ENCODE measurements at places on chromosomes 3 and 15.
A peak's percentile ranks its signal among the peaks of the same experiment; 100 is the strongest.

DNA sequence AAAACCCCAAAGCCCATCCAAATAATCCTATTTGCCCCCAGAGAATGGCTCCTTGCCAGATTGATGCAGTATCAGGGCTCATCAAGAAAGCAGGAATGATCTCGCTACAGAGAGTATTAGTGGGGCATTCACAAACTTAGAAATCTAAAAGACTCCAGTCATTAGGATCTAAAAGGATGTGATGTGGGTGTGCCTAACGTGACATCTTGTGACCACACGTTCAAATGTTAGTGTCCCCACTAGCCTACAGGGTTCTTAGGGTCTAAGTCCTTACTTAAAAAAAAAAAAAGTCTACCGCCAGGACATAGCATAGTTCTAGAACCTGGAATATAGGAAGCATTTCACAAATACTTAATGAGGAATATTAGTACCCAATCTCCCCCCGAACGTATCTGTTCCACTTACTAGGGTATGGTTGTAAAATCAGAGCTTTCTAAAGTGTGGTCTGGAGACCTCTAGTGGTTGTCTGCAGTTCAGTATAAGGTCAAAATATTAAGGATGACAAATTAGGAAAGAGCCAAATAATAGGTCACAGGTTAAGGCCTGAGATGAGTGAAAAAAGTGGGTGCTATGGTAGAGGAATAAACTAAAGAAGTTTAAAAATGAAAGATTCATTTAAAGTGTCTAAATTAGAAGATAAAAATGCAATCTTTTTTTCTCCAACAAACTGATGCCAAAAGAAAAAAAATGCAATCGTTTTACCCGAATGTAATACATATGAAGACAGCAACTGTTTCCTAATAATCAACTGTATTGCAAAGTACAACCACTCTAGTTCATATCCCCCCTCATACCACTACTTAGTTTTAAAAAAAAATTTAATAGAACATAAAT, 4.2 kb upstream of the CHRM5 start:
- DNase-seq: no peak

DNA sequence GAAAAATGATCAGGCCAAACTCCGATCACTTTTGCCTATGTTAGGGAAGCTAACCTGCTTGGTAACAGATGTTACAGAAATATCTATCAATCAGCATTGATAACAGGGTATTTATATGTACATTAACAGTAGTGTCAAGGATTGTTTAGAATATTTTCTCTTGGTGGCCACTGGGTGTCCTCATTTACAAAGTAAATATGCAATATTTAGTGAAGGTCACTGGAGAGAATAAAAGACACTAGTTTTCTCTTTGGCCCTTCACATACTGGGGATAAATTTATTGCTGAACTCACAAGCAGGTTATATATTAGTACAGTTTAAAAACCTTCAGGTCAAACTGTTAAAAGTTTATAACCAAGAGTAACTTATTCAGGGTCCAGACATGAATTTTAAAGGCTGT, 69.0 kb downstream of the TIGIT start:
- DNase-seq: no peak

DNA sequence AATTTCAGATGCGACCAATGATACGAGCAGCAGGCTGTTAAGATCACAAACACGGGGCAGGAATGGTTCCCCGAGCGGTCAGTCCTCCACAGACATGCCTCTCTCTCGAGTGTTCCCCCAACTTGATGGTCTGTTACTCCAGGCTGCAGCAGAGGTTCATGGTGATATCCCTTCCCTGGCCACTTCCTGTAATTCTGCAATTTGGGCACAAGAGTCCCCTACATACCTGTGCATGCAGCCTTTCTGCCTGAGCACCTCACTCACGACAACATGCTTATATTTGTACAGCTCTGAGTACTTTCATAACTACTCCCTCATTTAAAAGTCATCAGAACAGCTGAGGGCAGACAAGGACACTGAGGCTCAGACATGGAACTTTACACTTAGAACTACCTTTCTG, 408.1 kb upstream of the NR2F2 start:
- no peak for DNase-seq

- DNase-seq: no peak
Observed at GRCh38 chr3:115635406-115635805, 12.1 kb downstream of the GAP43 start.

GRCh38 chr3:48591436-48591835, 3.7 kb downstream of the COL7A1 start:
- no peak for DNase-seq

GRCh38 chr3:45548681-45549075, 45.9 kb upstream of the LIMD1 start:
- DNase-seq: no peak

DNA sequence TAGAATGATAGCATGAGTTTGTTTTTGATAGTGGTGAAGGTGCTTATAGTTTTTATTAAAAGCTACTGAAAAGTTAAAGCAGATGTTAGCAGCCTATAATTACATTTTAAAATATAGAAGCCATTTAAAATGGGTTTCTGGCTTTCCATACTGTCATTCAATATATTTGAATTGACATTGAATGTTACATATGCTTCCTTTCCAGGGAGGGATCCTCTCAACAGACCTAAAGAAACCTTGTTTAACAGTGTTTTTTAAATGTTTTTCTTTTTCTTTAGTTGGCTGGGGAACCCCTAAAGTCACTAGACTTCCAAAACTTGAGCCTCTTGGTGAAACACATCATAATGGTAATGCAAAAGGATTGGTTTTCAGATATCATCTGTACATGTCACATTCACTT, 12.2 kb downstream of the DHFR2 start:
- DNase-seq: no peak

GRCh38 chr15:41783296-41783695, 9.0 kb downstream of the MAPKBP1 start:
- no peak for DNase-seq

DNA sequence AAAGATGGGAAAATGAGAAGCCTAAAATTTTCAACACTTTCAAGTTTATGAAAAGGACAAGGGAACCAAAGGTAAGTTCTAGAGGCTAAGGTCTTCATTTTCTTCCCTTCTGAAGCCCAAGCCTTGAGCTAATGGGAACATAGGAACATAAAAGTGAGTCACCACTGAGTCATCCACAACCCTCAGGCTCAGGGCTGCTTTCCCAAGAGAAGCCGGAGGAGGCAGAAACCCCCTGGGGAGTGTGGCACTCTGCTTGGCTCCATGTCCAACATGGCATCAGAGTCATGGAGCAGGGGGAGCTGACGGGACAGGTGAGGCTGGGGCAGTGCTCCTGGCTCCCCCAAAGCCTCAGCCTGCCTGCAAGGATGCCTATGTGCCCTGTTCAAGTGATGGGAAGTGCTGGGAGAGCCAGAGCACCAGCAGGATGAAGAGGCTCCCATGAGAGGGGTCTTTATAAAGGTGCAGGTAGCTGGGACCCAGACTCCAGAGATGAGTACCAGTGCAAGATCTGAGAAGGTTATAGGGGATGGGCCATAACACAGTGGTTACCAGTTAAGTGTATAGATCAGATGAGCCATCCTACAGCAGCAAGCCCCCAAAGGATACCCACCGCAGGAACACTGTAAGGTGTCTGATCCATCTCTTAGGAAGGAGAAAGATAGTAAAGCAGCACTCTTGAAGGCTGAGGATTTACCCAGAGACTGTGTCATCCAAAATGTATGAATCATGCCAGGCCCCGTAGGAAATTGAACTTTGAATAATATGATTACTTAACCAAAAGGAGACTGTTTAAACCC, 31.8 kb upstream of the RYR3 start:
- no peak for DNase-seq

DNA sequence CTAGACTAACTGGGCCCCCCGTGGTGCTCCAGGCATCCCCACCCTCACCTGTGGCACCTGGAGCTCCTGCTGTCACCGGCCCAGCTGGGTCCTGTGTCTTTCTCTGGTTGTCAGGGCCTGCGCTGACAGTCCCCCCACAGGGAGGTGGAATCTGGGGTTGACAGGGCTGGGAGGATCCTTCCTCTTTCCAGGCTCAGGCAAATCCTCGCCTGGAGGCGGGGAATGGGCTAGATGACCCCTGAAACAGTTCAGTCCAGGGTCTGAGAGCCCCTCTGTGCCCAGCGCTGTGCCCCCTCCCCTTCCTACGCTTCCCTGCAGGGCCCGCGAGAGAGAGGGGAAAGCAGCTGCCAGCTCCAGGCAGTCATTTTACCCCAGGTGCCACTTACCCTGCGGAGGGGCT, 50.1 kb upstream of the MCF2L2 start:
- no peak for DNase-seq

GRCh38 chr3:71444028-71444860, 139.3 kb downstream of the FOXP1 start:
- peak; percentile 66 for DNase-seq

DNA sequence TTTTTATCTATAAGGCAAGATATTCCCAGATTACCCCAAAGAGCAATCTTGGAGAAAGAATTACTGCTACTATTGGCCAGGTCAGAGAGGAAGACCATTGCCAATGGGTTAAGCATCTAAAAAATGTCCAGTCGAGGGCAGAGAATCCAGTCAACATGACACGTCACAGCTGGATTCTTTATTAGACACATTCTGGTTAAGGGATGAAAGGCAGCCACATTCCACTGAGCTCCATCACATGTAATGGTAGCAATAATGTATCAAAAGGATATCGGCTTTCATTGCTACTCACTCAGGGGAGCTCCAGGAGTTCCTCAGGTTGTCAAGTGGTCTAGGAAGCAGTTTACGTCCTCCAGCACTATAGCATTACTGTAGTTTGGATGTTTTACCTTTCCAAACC, 421.1 kb downstream of the PLOD2 start:
- no peak for DNase-seq

GRCh38 chr3:1404270-1404962, 311.6 kb downstream of the CNTN6 start:
- DNase-seq: no peak

DNA sequence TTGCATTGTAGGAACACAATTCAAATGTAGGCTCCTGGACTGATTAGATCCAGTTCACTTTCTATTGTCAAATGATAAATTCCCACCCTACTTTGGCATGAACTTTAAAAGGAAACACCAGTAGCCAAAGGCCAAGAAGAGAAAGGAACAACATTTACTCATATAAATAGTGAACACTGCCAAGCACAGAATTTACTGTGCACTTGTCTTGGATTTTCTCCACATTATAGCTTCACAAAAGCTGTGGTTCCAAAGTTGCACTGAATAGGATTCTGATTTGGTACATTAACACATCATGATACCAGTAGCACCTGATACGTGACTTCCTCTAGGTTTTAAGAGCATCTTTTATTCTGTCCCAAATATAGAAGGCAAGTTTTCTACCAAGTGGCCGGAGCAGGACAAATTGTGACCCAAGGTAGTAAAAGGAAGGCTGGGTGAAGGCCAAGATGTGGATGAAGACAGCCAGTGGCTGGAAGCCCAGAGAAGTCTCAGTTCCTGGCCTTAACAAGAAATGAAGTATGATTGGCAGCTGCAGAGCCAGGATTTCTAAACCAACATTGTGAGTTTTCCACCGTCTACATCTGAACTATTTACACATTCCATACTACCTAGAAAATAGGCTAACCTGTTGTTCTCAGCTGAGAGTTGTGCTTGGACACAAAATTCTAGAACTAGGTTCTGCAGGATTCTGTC, 206.7 kb downstream of the THRB start:
- no peak for DNase-seq

GRCh38 chr15:41331833-41332193, 578 bp downstream of the OIP5 start:
- DNase-seq: no peak

DNA sequence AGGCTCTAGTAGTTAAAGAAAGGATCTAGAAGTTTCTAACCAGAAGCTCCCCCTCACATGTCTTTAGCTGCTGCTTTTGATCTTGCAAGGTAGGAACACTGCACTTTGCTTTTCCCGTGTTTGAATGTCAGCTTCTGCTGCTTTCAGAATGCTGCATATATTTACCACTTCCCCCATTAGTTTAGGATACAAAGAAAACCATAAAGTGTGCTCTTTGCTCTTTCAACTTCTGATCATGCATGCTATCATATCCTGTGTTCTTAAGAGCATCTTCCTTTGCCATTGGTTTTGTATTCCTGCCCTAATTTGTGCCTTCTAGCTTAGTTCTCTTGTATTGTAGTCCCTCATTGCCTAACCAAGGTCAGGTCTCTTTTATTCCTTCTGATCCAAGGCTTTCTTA, 43.3 kb downstream of the ZNF609 start:
- no peak for DNase-seq

DNA sequence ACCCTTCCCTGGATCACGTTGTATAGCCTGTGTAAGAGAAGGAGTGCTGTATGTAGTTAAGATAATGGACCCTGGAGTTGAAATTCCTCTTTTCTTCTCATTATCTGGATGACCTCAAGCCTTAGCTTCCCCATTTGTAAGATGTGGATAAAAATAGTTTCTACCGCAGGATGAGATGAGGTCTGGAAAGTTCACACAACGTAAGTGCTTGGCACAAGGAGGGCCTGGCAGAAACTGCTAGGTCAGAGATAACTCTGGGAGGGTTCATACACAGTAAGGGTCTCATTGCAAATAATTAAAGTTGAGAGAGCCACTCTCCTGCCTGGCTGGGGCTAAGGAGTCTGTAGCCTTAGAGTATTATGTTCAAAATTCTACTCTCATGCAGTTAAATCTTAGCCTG, 214.4 kb downstream of the LRTM1 start:
- DNase-seq: no peak

DNA sequence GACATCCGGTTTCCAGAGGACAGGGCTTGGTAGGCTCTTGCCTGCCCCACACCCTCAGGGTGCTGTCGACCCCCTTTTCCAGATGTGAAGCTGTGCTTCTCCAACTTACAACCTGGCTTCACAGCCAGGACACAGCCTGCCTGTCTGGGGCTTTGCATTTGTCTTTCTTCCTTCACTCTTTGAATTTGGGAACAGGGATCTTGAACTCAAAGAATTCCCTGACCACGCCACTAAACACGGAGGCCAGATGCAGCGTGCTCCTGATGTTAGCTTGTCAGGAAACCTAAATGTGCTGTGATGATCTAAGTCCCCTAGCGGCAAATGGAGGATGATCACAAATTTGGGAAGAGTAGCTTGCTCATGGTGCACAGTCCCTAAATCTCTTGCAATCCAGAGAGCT, 244.8 kb upstream of the RGMA start:
- DNase-seq: no peak

DNA sequence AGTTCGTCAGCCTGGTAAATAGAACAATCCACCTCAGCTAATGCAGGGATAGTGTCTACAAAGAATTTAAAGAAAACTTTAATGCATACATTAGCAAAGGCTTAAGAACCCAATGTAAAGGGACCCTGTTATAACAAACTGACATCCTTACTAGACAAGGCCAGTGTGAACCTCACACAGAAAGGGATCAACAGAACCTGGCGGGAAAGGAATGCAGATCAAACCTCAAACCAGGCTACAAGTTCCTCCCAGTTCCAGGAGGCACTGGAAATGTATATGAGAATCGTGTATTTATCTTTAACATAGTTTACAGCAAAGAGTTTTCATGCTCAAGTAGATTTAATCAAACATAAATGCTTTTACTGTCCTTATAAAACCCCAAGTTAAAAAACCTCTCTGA, 37.6 kb upstream of the ATP11B start:
- DNase-seq: no peak

GRCh38 chr3:4401441-4401840, 65.6 kb downstream of the SUMF1 start:
- DNase-seq: no peak

All from activated effector memory CD4-positive, alpha-beta T cell treated with Interleukin-2 at 50 U/mL for 16 hours (primary cell).